Glutamatergic neuron (in vitro differentiated cells): ENCODE measurements at places on chromosomes 11 and 22. TPM values are rescaled to one million over a fixed set of nuclear protein-coding genes. Genes with fewer than 3 reads are reported as not detected.

The C11orf86 gene
- not detected for total RNA-seq

The PKP3 gene
- not detected for total RNA-seq

GRCh38 chr22:49828599-49828965, 909 bp upstream of the BRD1 start:
- peak overlapping the region; percentile 34 for H3K4me3 ChIP-seq
- peaks cover 22% of the 10 kb centered on the region for H3K4me1 ChIP-seq
- no peak overlapping the region for H3K27ac ChIP-seq
- DNase-seq = no peak
- H3K36me3 ChIP-seq = peaks cover 15% of the 10 kb centered on the region
- peaks cover 21% of the 10 kb centered on the region for H3K27me3 ChIP-seq

DNA sequence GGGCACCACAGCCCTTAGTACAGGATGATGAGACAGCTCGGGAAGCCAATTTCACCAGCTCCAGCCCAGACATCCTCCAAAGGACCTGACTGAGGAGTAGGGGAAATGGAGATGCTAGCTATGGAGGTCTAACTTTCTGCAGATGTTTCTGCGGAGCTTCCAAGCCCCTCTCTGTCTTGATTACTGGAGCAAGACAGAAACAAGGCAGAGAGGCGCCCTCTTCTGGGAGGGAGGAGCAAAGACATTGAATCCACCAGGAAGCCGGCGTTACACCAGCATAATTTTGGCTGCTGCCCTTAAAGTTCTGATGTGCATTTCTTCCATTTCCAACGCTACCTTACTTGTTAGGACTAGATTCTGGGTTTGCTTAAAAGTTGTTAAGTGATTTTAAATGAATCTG, 107.3 kb upstream of the HSD17B12 start:
- DNase-seq = peak; percentile 64
- no peak overlapping the region for H3K27ac ChIP-seq
- H3K4me1 ChIP-seq = peaks cover 17% of the 10 kb centered on the region
- peaks cover 16% of the 10 kb centered on the region for H3K27me3 ChIP-seq

DNA sequence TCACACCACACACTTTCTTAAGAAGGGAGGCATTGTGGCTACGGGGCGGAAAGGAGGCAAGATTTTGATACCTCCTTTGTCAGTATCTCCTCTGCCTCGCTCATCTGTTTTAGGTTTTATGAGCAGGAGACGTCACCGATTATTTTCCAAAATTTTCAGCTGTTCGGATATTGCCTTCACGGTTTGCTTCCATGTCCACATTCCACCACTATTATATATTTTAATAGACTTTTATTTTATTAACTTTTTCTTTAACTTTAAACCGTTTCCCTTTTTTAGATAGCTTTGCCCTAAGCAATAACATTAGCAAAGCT, 33.7 kb upstream of the CREB3L1 start:
- peak overlapping the region; percentile 88 for H3K4me3 ChIP-seq
- peak overlapping the region; percentile 85 for H3K27ac ChIP-seq
- DNase-seq = no peak
- peaks cover 10% of the 10 kb centered on the region for H3K27me3 ChIP-seq
- no peaks in the 10 kb centered on the region for H3K36me3 ChIP-seq
- peaks cover 9% of the 10 kb centered on the region for H3K4me1 ChIP-seq
